ENCODE measurements at places on chromosomes 6 and 20.

- no peak for DNase-seq
Measured at GRCh38 chr6:6688951-6689350, 100.4 kb downstream of the LY86 start.

GRCh38 chr6:14930366-14930989 is 315.4 kb upstream of the JARID2 start:
- DNase-seq: no peak

DNA sequence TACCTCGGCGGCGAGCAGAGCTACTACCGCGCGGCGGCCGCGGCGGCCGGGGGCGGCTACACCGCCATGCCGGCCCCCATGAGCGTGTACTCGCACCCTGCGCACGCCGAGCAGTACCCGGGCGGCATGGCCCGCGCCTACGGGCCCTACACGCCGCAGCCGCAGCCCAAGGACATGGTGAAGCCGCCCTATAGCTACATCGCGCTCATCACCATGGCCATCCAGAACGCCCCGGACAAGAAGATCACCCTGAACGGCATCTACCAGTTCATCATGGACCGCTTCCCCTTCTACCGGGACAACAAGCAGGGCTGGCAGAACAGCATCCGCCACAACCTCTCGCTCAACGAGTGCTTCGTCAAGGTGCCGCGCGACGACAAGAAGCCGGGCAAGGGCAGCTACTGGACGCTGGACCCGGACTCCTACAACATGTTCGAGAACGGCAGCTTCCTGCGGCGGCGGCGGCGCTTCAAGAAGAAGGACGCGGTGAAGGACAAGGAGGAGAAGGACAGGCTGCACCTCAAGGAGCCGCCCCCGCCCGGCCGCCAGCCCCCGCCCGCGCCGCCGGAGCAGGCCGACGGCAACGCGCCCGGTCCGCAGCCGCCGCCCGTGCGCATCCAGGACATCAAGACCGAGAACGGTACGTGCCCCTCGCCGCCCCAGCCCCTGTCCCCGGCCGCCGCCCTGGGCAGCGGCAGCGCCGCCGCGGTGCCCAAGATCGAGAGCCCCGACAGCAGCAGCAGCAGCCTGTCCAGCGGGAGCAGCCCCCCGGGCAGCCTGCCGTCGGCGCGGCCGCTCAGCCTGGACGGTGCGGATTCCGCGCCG is 994 bp downstream of the FOXC1 start:
- peak; percentile 28 for DNase-seq

DNA sequence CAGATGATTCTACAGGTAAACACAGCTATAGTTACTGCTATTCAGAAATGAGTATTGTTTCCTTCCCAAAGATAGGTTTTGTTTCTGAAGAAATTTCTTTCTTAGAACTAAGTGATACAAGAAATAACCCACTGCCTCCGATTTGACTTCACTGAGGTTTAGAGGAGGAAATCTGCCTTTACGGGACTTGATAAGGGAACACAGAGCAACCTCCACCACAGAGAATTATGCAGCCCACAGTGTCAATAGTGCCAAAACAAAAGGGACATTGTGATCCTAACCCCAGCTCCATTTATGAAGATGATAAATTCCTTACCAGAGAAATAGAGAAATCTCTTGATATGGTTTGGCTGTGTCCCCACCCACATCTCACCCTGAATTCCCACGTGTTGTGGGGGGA is 164.6 kb downstream of the ZNF217 start:
- no peak for DNase-seq

- no peak for DNase-seq
Measured at GRCh38 chr20:4844751-4845465, 123.2 kb downstream of the PRND start.

DNA sequence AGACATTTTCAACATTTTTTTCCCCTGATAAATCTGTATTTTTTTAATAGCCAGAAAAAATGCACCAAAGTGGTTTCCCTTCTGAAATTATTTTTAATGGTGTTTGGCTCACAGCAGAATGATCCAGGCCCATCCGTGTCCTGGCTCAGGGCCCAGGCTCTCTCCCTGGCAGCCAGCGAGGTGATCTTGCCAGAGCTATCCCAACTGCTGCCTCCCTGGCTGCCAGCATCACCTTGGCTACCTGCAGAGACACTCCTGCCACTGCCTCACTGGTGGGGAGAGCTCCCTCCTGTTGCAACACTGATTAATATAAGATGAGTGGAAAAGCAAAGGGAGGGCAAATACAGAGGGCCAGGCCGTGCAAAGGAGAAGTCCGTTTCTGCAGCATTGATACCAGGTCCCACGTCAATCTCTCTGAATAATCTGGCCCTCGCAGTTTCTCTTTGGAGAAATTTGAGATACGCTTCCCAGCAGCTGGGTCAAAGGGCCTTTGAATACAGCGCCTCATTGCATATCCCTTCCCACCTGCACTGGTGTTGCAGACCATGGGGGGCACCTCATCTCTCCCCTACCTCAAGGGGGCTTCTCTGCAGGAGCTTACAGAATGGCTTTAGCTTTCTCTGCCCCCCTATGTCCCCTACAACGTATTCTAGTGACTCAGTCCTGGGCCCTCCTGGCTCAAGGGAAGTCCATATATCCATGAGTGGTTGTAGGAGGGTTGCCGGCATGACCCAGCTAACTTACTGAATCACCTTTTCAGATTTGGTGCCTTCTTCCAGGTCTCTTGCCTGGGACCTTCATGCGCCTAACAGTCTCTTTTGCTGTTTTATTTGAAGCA is 12.8 kb upstream of the DSTN start:
- peak; percentile 97 for DNase-seq

- peak; percentile 28 for DNase-seq
Measured at GRCh38 chr6:158026054-158026900, 44.6 kb downstream of the SYNJ2 start.

- DNase-seq: no peak
Measured at GRCh38 chr6:42520786-42521607, 42.8 kb upstream of the UBR2 start.

DNA sequence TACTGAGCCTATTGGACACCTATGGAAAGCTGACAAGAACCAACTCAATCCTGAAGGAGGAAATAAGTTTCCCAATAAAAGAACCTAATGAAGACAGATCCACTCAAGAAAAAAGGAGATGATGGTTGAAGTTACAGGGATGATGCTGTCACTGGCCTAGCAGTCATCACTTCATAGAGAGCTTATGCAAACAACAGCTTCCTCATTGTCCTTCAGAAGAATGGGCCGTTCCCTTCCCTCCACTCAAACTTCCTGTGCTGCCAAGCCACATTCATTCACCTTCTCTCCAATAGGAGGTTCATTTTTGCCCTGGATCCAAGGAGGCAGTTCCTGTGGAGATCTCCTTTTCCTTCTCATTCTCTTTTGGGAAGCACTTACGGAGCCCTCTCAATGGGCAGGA is 13.8 kb upstream of the PM20D2 start:
- DNase-seq: no peak

DNA sequence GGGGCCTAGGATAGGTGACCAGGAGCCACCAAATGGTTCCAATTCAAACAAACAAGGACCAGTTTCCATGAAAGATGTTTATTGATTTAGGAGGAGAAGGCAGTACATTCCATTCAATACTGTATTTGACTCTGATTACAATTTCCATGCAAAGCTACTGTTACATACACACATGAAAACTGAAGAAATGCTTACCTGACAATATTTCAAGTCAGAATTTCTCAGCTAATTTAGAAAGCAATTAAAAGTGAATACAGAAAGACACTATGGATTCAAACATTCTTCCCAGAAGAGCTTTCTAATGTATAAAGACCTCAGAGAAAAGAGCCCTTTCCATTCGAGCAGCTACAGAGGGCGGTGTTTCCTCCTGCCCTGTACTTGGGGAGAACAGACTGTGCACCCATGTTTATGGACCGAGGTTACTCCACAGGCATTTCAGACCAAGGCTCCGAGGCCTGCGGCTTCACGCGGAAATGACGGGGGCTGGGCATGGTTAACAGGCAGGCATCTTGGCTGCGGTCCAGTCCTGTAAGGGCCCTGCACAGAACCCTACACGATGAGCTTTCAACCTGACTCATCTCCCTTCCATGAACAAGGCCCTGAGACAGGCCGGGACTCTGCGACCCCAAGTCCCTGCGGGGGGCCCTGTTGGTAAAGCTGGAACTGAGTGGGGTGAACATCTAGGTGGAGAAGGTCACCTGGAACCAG is 25.7 kb upstream of the TCFL5 start:
- no peak for DNase-seq

DNA sequence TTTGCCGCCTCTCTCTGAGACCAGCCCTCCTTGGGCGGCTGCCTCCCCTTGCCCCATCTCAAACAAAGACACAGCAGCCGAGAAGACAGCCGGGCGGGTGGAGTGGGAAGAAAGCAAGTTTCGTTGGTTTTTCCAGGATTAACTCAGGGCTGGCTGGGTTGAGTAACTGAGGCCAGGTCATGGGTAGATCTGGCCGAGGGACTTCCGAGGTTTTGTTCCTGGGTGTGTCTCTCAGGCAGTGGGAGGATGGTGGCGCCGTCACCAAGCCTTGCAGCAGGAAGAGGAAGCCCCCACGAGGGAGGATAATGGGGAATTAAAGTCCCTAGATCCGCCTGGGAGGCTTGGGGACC is 167.2 kb downstream of the TTLL2 start:
- DNase-seq: no peak

- no peak for DNase-seq
Measured at GRCh38 chr6:127383988-127384387, 40.6 kb upstream of the ECHDC1 start.

GRCh38 chr6:9520417-9521151 is 894.3 kb downstream of the TFAP2A start:
- no peak for DNase-seq

GRCh38 chr6:52512199-52512598 is 64.7 kb downstream of the TRAM2 start:
- DNase-seq: no peak

GRCh38 chr6:113599444-113599843 is 257.7 kb upstream of the MARCKS start:
- no peak for DNase-seq

GRCh38 chr6:3584606-3585005 is 127.8 kb upstream of the SLC22A23 start:
- no peak for DNase-seq

DNA sequence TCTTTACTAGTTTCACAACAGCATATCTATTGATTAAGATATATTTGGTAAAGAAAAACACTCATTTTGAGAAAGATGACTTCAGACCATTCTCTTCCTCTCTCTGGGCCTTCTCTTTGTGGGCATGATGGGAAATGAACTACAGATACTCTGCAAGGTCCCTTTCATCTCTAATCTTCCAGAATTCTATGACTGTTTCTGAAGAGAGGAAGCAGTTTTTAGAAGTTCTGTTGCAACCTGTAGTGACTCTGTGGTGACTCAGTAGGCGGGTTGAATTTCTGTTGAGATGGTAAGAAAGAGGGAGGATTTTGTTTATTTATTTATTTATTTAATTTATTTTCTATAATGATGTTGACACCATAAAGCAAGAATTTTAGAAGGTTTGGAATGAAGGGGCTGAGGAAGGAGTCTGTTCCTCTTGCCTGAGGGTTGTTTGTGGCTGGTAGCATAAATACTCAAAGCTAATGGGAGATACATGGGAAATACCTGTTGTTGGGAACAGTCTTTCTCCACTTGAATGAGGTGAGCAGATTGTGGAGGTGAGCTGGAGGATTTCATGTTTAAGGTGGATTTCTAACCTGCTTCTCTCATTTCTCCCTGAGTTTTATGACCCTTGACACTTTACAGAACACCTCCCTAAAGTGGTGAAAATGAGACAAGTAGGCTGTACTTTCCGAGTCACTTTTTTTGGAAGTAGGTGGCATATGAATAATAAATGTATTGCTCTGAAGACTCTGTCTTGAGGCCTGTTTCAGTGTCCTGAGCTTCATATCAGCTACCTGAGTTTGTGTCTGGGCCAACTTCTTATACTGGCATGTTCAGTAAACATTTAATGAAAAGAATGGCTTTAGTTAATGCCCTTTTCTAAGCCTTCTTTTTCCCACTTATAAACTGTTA is 15.0 kb downstream of the ACSS2 start:
- no peak for DNase-seq

DNA sequence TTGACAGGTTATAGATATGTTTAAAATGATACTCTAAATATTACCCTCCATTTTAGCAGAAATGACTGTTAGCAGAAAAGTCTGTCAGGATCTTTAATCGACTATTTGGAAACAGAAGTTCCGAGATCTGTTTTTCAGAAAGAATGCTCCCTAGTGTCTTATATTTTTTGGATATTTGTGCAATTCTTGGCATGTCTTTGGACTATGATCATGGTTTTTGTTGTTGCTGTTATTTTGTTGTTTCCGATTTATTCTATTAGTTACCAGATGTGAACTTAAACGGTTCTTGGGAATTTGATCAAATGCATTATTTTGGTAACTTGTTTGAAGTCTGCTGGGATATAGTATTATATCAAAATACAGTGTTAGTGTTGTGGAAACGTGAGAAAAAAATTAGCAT is 106.4 kb upstream of the CEP162 start:
- no peak for DNase-seq

DNA sequence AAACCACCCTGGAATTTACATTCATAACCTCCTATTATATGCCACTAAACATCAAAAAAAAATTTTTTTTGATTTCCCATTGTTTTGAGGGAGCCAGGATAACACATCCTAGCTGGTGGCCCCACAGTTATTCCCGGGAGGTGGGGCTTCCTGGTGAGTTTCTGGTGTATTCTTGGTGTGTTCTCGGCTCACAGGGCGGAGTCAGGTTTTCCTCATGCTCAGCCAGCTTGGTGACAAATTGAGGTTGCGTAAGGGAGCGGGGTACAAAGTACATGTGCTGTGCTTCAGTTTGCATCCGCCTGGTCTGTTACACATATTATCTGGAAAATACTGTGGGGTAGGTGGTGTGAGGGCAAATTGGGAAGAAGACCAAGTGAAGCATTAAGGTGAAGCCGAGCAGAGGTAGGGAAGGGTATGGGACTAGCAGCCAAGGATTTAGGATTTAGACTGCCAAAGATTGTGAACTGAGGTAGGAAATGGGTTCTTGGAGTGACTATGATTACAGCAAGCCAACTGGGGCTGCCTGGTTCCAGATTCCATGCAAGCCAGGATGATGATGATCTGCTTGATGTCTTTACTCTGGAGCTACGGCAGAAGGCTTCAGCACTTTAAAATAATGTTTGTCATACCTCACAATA is 46.2 kb upstream of the EEF1A1 start:
- DNase-seq: no peak

- no peak for DNase-seq
Measured at GRCh38 chr20:916825-917224, 691 bp upstream of the ANGPT4 start.

GRCh38 chr6:86707545-86708120 is 229.7 kb upstream of the HTR1E start:
- peak; percentile 81 for DNase-seq

- DNase-seq: peak; percentile 18
Measured at GRCh38 chr6:786946-787763, 94.2 kb upstream of the EXOC2 start.

DNA sequence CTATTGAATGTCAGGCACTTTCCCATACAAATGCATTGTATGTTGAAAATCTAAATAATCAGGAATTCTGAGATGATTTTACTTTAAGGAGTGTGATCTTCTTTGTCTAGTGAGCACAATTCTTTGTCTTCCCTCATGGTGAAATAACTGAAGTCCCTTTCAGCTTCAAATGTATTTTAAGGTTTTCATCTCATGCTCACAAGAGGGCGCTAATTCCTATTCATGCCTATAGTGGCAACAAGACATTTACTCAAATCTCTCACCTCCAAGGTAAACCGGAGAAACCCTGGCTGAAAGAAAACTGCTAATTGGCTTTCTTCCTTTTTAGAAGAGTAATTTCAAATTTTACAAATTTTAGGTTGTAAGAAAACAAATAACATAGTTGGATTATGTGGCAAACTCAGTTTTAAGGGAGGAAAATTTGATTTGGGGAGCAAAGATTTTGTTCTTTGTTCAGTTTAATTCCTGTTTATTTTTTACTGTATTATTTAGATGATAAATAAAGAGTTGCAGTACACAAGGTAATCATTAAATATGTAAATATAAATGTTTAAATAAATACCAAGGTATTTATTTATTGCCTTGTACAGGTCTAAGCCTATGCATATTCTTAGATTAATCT is 69.1 kb downstream of the SLC35F1 start:
- DNase-seq: peak; percentile 78
